ENCODE measurements at places on chromosomes 16 and 17.
A peak's percentile ranks its signal among the peaks of the same experiment; 100 is the strongest.

DNA sequence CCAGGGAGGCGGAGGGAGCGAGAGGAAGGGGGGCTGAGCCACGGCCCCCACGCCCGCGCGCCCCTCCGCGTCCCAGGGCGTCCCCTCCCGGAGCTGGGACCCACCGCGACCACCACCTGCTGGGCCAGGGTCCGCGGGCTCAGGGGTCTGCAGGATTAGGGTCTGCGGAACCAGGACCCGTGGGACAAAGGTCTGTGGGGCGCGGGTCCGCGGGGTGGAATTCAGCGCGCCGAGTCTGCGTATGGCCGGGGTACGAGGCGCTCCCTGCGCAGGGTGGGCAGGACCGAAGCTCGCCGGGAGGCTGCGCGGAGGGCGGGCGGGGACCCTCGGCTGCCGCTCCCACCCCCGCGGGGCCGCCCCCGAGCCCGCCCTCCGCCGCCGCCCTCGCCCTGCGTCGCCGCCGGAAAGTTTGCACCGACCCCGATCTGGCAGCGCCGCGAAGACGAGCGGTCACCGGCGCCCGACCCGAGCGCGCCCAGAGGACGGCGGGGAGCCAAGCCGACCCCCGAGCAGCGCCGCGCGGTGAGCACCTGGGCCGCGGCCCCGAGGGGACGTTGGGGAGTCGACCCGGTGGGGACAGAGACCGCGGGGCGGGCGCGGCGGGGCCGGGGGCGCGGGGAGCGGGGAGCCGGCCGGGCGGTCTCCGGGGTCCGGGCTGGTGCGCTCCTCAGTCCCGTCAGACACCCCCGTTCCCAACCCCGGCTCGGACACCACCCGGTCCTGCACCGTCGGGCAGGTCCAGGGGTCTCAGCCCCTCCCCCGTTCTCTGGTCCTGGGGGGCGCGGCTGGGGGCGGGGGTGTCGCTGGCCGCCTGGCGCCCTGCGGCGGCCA is at the start of gene GCGR:
Gene GCGR, plus strand, starts transcription at position 423 of the 831 bp plus-strand sequence. CDS start 4,869 bp downstream, outside the sequence.
- no peak for DNase-seq

- no peak for DNase-seq
Measured at GRCh38 chr16:29775742-29776408, 2.2 kb upstream of the ZG16 start.

- DNase-seq: no peak
Measured at GRCh38 chr16:58205276-58206036, 7.5 kb upstream of the CSNK2A2 start.

GRCh38 chr16:70437017-70437581 is 1.8 kb downstream of the ST3GAL2 start:
- no peak for DNase-seq

GRCh38 chr16:85152414-85153030 is 40.2 kb upstream of the CIBAR2 start:
- no peak for DNase-seq

GRCh38 chr17:57548421-57549410 is 196.4 kb downstream of the CCDC182 start:
- no peak for DNase-seq

DNA sequence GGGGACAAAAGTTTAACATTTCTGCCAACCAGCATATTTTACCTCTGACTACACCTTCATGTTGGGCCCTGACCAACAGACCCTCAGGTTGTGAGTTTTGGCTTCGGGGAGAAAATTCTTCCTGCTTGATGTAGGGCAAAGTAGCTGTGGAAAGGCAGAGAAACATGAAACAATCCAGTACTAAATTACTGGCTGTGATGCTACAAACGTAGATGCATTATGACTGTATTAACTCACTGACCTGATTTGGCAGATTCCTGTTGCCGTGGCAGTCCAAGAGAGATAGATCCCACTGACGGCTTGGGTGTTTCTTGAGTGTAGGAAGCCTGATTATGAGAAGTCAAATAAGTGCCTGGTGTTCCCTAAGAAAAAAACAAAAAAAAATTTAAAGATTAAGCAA is 80.7 kb downstream of the TTC19 start:
- DNase-seq: no peak

- no peak for DNase-seq
Measured at GRCh38 chr17:57259817-57260216, 3.5 kb downstream of the MSI2 start.

DNA sequence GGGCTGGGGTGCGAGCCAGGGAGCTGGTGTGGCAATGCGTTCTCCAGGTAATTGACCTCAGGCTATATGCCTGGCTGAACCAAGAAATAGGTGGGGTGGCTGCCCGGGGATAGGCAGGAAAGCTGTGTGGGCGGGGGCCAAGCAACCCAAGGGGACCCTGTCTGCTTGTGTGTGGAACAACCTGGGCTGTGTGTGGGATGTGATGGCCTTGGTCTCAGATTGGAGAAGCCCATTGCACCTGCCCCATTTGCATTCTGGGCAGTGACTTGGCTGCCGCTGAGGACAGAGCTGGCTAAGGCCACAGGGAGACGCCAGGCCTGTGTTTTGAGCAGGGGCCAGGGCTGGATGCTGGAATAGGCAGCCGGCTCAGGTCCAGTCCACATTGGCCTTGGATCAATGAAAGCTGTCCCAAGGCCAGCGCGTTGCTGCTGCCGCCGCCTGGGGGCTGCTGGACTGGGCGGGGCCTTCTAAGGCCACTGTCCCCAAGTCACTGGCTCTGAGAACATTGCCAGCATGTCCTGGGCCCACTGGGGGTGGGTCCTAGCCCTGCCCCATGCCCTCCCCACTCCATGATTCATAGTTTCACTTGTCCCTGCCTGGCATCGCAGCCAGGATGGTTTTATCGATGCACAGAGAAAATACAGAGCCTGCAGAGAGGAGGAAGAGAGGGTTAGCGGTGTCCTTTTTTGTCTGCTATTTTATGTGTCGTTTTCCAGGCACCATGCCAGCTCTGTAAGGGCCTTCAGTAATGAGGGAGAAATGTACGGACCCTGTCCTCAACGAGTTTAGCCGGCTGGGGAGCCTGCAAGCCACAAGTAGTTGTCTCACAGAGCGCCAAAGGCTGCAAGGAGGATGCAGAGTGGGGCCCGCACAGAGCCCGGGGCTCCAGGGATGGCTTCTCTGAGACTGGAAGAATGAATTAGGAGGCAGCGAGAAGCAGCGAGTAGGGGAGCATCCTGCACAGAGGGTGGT is 43.9 kb downstream of the NKD1 start:
- peak; percentile 5 for DNase-seq

- DNase-seq: no peak
Measured at GRCh38 chr17:55660178-55660886, 62.3 kb downstream of the TMEM100 start.

DNA sequence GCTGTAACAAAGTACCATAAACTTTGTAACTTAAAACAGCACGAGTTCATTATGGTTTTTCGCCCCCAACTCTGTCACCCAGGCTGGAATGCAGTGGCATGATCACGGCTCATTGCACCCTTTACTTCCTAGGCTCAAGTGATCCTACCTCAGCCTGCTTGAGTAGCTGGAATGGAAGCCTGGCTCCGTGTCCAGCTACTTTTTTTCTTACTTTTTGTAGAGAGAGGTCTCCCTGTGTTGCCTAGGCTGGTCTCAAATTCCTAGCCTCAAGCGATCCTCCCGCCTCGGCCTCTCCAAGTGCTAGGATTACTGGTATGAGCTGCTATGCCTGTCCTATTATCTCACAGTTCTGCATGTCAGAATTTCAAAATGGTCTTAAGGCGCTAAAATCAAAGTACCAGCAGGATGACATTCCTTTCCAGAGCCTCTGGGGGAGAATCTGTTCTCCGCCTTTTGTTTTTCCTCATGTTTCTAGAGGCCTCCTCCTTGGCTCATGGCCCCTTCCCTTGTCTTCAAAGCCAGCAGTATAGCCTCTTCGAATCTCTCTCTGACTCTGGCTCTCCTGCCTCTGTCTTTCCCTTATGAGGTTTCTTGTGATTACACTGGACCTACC is 10.1 kb upstream of the PRM1 start:
- DNase-seq: no peak

DNA sequence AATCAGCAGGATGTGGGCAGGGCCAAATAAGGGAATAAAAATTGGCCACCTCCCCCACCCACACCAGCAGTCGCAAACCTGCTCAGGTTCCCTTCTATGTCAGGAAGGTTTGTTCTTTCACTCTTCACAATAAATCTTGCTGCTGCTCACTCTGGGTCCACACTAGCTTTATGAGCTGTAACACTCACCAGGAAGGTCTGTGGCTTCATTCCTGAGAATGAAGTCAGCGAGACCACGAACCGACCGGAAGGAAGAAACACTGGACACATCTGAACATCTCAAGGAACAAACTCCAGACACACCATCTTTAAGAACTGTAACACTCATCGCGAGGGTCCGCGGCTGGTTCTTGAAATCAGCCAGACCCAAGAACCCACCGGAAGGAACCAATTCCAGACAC is 115.5 kb upstream of the TBX2 start:
- no peak for DNase-seq

GRCh38 chr17:76293106-76293505 is 15.0 kb downstream of the QRICH2 start:
- DNase-seq: no peak

DNA sequence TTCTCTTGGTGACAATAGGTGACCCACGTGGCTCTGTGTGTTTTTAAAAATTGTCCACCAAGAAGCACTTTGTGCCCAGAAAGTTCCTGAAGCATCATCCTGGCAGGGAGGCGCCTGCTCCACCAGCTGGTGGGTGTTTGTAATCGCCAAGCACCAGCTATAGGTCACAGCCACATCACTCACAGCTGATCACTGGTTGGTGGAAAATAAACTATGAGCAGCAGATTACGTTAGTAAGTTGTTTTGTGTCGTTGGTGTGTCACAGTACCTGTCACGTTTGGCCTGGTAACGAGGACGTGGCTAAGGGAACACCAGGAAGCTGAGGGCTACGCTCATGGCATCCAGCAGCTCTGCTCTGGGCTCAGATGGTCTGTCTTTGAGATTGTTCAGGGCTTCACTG is 10.1 kb downstream of the MRM3 start:
- DNase-seq: no peak

- no peak for DNase-seq
Measured at GRCh38 chr16:17205279-17206211, 265.2 kb downstream of the XYLT1 start.

GRCh38 chr16:1913327-1914083 is 4.7 kb downstream of the HS3ST6 start:
- peak; percentile 79 for DNase-seq

- DNase-seq: peak; percentile 82
Measured at GRCh38 chr17:40121181-40122135, at the start of gene MSL1. MSL1 (plus strand) TSS chr17:40121971; CDS start chr17:40122613, 642 bp downstream.

- DNase-seq: peak; percentile 37
Measured at GRCh38 chr17:81164371-81165245, 699 bp upstream of the PVALEF start.

- no peak for DNase-seq
Measured at GRCh38 chr16:77960766-77961165, 61.6 kb upstream of the CLEC3A start.

DNA sequence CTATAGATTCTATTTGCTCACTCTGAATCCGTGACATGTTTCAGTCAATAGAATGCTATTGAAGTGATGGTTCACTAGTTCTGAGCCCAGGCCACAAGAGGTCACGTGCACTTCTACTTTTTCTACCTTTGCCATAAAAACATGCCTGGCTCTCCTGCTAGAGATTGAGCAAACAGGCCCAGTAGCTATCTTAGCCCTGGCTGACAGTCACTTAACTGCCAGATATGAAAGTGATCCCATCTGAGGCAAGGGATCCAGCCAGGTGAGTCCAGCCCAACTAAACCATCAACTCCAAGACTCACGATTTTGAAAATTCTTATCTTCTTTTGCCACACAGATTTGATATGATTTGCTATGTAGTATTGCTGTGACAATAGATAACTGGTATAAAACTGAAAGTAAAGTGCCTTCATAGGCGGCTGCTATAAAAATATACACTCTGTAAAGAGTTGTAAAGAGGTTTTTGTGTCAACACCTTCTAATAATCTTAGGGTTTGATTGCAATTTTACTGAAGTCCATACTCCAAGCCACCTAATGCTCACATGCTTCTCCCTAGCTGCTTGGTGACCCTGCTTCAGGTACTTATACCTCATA is 937.7 kb upstream of the SOX9 start:
- DNase-seq: no peak

- DNase-seq: no peak
Measured at GRCh38 chr17:67862614-67863217, 37.4 kb downstream of the BPTF start.

DNA sequence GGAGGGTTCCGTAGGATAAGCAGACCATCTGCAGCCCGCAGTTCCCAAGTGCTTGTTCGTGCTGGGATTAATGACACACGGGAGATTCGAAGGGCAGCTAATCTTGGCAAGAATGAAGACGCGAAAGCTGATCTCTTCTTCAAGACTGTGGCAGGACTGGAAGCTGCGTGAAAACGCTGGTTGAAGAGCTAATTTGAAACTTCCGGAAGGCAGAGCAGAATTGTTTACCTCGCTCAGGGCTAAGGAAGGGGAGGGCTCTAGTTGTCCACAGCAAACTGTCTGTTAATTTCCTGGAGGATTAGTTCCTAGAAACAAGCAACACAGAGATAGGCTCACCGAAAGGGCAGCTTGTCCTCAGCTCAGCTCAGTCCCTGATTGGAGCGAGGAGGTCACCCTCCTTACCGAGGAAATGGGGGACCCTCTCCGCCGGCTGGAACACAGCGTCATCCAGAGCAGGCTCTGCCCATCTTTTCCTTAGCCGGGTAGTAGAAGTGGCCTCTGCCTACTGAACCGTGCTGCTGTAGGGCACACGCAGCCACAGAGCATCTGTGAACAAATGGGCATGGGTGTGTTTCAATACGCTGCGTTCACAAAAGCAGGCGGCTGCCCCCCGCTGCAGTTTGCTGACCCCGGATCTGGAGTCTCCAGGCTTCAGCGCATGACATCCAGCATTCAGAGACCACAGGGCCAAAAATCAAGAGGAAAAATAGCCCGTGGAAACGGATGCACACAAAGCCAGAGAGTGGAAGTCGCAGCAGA is 16.7 kb upstream of the BAIAP2 start:
- peak; percentile 65 for DNase-seq

DNA sequence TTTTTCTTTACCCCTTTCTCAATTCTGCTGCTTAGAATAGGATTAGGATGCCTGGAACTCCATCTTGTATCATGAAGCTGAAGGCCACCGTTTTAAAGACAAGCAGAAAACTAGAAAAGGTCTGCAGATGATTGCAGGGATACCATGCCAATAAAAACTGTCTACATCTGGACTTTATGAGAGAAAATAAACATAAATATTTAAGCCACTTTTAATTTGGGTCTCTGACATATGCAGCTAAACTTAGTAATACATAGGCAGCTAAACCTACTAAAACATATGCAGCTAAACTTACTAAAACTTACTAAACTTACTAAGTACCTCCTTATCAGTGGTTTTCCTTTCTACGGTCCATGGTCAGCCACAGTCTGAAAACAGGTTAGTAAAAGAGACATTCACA is 48.4 kb downstream of the FBXL20 start:
- no peak for DNase-seq

GRCh38 chr16:54212893-54213292 is 73.7 kb downstream of the IRX3 start:
- DNase-seq: no peak

- no peak for DNase-seq
Measured at GRCh38 chr17:27489045-27489715, 32.9 kb downstream of the KSR1 start.

DNA sequence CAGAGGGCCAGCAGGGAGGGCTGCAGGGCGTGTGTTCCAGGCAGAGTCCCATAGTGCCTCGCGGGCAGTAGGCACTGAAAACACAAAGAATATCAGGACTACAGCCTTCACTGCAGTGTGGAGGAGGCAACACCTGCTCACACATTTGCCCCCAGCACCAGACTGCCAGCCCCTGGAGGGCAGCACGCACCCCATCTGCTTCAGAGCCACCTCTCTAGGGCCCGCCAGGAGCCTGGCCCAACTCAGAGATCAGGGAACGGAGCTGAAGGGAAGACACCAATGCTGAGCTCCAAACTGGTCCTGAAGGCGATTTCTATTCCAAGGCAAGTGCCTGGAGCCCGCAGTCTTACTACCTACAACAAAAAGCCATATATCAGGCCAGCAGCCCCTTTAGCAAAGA is 130.3 kb downstream of the ZNF423 start:
- no peak for DNase-seq
